Spleen (tissue), 13 donors: ENCODE measurements at places on chromosomes 3 and 15. TPM values are rescaled to one million over a fixed set of nuclear protein-coding genes. Genes with fewer than 3 reads are reported as not detected.

The STRIT1 gene
- total RNA-seq, result not detected

The USP13 gene
- total RNA-seq, result 7.7 TPM

The SEMA3B gene
- total RNA-seq, result 2.2 TPM

The IL17RB gene
- 0.26 TPM for total RNA-seq

The XIRP1 gene
- not detected for total RNA-seq

The TRIM42 gene
- not detected for total RNA-seq

The HYKK gene
- total RNA-seq, result 1.5 TPM

The CYP8B1 gene
- total RNA-seq, result not detected

The CLDN1 gene
- total RNA-seq, result 1.1 TPM
